ENCODE measurements at places on chromosomes 16 and 17.

GRCh38 chr16:48369765-48370164 is 15.4 kb downstream of the SIAH1 start:
- no peak for DNase-seq

- DNase-seq: peak; percentile 30
Measured at GRCh38 chr16:21685034-21685455, 21.3 kb downstream of the OTOA start.

DNA sequence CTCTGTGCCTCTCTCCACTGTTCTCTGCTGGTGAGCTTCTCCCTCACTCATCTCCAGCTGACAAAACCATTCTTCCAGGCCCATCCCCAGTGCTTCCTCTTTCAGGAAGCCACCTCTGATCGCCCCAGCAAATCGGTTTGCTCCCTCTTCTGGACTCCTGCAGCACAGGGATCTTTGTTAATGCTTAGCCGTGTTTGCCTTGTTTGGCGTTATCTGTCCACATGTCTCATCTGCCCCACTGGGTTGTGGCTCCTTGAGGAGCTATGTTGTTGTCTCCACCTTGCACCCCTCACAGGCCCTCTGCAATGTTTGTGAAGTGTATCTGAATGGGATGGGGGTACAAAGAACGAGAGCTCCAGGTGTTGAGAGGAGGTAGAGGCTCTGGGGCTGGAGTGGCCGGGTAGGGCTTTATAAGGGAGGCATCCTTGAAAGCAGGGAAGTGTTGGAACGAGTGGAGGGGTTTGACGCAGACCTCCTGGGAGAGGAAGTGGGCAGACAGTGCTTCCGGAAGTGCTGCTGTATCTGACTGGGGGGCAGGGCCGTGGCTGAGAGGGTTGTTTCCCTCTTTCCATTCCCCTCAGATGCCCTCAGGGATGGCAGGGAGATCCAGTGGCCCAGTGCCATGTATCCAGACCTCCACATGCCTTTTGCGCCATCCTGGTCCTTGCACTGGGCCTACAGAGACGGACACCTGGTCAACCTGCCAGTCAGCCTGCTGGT is 27.8 kb downstream of the CASKIN2 start:
- no peak for DNase-seq

DNA sequence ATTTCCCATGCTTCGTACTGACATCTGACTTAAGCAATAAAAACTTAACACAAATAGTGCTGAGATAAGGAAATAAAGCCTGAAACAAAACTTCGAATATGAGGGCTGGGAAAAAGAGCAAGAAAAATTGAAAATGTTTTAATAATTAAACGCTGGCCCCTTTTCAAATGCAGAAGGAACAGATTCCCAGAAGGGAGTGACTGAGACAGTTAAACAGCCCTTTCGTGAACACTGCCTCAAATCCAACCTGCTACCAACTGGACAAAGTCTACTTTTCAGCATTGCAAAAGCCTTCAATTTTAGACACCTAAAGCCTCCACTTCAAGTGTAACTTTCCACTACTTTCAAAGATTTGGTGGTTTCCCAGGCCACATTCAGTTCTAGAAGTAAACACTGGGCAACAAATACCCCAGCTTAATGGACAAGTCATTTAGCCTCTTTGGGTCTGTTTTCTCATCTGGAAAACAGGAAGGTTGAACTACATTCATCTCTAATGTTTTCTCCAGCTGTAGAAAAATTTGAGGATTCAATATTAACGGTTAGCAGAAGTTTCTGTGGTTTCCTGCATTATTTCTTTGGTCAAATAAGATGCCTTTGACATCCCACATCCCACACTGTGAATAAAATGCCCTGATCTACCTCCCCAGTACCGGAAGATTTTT is 11.8 kb downstream of the RFFL start:
- no peak for DNase-seq

DNA sequence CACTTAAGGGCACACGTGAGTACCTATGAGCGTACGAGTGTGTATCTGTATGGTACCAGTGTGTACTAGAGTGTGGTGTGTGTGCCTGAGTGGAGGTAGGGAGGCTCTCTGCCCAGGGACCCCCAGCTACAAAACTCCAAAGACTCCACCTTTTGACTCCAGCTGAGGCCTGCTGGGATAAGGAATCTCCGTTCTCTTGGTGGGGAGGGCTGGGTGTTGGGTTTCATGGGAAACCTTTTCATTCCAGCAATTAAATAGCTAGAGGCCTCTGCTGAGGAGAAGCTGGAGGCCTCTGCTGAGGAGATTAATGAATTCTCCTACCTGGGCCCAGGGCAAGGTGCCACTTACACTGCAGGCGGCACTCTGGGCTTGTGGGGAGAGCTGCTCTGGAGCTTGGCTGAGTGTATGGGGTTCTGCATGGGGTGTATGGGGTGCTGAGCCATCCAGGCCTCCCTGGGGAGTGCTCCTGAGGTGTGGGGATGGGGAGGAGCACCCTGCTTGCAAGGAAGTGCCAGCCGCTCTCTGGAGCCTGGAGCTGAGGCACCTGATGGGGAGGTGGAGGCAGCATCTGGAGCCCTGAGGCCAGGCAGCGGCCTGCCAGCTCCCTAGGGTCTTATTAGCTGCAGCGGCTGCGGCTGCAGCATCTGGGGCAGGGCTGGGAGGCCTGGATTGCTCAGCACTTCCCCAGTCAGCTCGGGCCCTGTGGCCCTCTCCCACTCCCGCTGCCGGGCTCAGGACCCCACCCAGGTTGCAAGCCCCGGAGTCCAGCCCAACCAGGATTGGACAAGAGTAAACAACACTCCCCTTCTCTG is 4.6 kb downstream of the ANKRD13B start:
- DNase-seq: no peak

GRCh38 chr16:70430667-70431536 is 8.0 kb downstream of the ST3GAL2 start:
- no peak for DNase-seq

DNA sequence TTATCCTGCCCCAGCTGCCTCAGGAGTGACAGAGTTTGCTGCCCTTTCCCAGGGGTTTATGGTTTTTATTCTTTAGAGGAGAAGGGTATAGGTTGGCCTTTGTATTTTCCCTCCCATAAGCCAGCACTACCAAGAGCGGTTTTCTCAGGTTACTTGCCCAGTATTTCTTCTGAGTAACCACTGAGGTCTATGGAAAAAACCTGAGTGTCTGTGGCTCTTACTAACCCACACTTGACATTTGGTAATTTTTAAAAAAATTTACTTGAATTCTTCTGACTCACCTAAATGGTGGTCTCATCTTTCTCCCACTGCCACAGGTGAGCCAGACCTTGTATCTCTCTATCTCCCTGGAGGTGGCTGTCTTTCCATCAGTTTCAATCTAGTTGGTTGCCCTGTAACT is 6.0 kb downstream of the SLC7A6 start:
- DNase-seq: no peak

GRCh38 chr17:75850928-75851692 is 4.0 kb downstream of the WBP2 start:
- no peak for DNase-seq

- no peak for DNase-seq
Measured at GRCh38 chr17:2892305-2892971, 96.2 kb downstream of the RAP1GAP2 start.

GRCh38 chr16:4411684-4412083 is 4.7 kb downstream of the CORO7 start:
- DNase-seq: peak; percentile 53

DNA sequence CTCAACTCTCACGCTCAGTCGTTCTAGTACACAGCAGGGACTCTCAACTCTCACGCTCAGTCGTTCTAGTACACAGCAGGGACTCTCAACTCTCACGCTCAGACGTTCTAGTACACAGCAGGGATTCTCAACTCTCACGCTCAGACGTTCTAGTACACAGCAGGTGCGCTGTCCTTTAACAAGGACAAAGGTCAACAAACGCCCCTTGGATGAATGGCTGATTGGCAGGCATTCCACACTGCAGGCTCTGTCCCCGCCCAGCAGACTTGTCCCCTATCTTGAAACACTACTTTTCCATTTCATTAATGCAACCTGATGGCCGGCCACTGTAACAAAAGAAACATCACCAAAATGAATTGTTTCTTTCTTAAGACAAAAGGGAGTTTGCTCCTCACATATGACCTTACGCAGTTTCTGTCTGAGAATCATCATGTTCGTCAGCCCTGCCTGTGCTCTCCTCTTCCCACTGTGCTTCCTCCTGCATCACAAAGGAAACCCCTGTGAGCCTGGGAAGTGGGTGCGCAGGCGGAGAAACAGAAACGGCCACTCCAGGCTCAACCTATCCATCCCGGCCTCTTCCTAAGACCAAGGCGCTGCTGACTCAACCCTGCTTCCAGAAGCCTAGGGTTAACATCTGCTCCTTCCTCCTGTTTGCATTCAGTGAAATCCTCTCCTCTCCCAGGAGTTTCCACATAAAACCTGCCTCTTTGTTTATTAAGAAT is 59.8 kb downstream of the ANKRD11 start:
- no peak for DNase-seq
